Hippocampal formation (tissue), 2 donors: ENCODE measurements at places on chromosomes 12 and 14.

- no peak for DNase-seq
Observed at GRCh38 chr12:126434412-126434985, 1369.3 kb downstream of the AACS start.

DNA sequence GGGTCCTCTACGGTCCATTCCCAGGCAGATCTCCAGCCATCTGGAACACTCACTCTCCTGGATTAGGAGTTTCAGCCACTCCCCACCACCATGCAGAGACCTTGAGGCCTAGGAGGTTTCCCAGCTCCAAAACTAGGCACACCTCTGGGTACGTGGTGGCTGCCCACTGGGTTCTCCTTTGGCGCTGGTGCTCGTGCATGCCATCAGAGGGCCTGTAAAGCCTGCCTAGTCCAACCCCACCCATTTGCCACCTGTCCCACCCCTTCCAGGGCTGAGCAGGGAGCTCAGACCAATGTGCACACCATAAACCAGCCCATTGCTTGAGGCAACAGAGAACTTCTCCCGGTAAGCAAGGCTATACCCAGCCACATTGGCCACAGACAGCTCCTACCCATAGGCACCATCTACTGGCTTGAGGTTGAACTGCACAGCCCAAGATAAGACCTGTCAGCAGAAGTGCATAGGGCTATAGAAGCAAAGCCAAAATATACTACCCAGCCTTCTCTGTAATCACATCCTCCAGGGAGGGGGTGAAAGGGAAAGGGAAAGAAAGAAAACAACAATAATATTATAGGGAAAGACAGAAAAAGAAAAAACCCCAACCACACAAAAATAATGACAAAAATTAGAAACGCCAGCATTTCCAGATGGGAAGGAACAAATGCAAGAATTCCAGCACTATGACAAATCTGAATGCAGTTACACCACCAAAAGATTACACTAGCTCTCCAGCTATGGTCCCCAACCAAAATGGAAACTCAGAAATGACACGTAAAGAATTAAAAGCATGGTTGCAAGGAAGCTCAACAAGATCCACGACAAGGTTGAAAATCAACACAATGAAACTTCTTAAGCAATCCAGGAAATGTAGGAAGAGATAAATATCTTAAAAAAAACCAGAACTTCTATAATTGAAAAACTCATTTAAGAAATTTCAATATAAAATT lies 111.9 kb upstream of the CCDC175 start:
- no peak for DNase-seq

- no peak for DNase-seq
Observed at GRCh38 chr12:119082496-119082895, 96.2 kb upstream of the HSPB8 start.

GRCh38 chr12:41930866-41931437 lies 213.7 kb downstream of the GXYLT1 start:
- DNase-seq = no peak

GRCh38 chr12:3171195-3171591 lies 94.0 kb downstream of the TSPAN9 start:
- DNase-seq = no peak

DNA sequence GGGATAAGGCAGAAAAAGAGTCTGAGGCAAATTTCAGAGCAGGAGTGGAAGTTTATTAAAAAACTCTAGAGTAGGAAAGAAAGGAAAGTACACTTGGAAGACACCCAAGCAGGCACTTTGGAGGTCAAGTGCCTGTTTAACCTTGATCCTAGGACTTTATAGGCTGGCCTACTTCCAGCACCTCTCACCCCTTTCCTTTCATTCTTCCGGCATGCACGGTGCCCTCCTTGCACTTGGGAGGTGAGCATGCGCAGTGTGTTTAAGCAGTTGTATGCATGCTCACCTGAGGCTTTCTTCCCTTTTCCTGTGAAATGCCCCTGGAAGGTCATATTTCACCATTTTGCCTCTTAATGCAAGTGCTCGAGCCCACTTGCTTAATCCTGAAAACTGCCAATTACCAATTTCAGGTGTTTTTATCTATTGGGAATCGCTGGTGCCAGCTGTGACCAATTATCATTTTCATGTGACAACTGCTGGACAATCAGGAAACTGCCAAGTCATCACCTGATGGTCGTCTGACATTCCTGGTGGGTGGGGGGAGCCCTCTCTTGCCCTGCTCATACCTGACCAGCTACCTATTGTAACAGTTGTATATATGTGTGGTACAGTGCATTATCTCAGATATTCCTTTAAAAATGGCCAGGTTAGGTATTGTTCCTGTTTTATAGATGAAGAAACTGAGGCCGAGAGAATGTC lies 53.5 kb downstream of the SUDS3 start:
- DNase-seq = no peak

- no peak for DNase-seq
Observed at GRCh38 chr14:52706286-52706685, 714 bp upstream of the PSMC6 start.

- DNase-seq = no peak
Observed at GRCh38 chr14:66444271-66444927, 41.8 kb upstream of the CCDC196 start.

- DNase-seq = no peak
Observed at GRCh38 chr12:63948211-63948610, 103.7 kb downstream of the SRGAP1 start.

- no peak for DNase-seq
Observed at GRCh38 chr12:111182382-111182781, 186.5 kb downstream of the PHETA1 start.

- no peak for DNase-seq
Observed at GRCh38 chr12:2384533-2385351, 332.0 kb downstream of the CACNA1C start.

DNA sequence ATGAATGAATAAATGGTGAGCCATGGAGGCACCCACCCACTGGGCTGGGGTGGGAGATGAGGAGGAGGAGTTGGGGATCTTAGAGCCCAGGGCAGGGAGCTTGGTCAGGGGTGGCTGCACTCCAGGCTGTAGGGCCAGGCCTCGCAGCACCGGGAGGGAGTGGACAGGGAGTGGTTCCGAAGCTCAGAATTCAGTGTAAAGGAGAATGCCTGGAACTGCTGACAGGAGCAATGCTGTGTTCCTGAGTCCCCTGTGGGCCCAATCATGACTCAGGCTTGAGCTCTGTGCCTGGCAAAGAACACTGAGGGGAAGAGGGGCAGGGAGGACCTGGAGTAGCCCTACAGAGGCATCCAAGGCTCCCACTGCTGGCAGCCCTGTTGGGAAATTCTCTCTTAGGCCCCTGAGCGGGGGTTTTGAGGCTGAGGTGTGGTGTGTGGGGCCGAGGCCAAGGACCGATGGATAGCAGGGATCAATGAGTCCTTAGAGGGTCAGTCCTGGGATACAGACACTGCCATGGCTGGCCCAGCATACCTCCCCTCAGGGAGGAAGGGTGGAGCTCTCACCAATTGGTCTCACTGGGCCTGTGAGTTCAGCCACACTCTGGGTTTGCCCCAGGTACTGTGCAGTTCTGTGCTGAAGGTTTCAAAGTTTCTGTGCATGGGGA lies 9.5 kb upstream of the RABGGTA start:
- no peak for DNase-seq

DNA sequence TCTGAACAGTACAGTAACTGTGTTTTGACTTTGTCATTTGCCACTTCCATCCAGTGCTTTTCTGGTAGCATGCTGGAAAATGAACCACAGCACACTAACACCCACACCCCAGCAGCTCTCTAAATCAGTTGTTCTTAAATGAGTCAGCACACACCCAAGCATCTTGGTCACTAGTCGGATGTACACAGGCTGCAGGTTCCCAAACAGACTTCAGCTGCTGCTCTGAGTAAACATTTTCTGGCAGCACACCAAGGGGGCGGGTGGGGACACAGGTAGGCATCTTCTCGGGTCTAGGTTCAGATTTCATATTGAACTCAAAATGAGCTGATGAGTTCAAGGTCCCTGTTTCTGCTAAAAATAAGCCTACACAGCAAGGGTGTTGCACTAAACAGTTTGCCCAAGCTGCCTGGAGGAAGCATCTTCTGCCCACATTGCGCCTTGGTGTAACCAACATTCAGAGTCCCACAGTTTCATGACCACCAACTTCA lies 39.8 kb downstream of the IFNG start:
- DNase-seq = no peak

DNA sequence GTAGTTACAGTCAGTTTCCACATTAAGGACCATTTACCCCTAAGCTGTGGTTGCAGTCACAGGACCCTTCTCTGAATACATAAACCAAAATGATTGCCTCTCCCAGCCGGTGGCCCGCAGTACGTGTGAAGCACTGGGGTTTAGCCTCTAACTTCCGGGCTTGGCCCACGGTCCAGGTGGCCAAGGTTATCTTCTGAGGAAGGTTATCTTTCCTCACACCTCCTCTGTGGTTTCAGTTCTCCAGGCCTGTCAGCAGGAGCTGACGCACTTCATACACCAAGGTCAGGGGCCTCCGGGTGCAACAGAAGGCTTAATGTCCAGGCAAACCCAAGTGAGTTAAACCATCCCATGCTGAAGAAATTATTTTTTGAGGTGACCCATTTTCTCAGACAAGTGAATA lies 291.0 kb upstream of the FKBP4 start:
- DNase-seq = no peak
